ENCODE measurements at places on chromosomes 5 and 9. TPM values are rescaled to one million over a fixed set of nuclear protein-coding genes. Genes with fewer than 3 reads are reported as not detected.

Gene C5orf58
- total RNA-seq, result not detected

Gene FBP2
- total RNA-seq, result not detected

Gene RANBP3L
- not detected for total RNA-seq

Gene MYOT
- total RNA-seq, result not detected

Gene FBLL1
- 66.2 TPM for total RNA-seq

Gene COL23A1
- 2.9 TPM for total RNA-seq

Gene BAAT
- total RNA-seq, result 0.54 TPM

GRCh38 chr5:138936225-138936967 lies 61.3 kb upstream of the LRRTM2 start:
- no peak overlapping the region for H3K4me3 ChIP-seq
- peaks cover 3% of the 10 kb centered on the region for H3K36me3 ChIP-seq
- H3K27ac ChIP-seq, result peak overlapping the region; percentile 62
- no peak for DNase-seq
- H3K27me3 ChIP-seq, result peaks cover 25% of the 10 kb centered on the region
- H3K4me1 ChIP-seq, result peaks cover 34% of the 10 kb centered on the region

DNA sequence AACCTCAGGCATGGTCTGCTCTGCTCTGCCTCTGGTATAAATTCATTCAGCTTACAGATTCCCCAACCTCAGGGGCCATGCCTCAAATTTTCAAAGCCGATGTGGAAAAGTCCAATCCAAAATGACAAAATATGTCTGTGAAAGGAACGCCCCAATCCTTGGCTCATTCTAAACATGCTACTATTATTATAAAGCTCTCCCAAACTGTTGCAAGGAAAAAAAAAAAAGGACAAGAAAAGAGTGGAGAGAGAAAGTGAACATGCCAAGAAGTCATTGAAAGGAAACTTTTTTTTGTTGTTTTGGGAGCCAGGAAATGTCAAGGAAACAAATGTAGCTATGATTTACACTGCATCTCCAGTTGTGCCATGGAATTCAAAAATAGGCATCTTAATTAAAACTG lies 3.8 kb downstream of the COL23A1 start:
- H3K4me1 ChIP-seq, result no peaks in the 10 kb centered on the region
- peaks cover 3% of the 10 kb centered on the region for H3K27me3 ChIP-seq
- H3K4me3 ChIP-seq, result no peak overlapping the region
- DNase-seq, result no peak
- H3K36me3 ChIP-seq, result no peaks in the 10 kb centered on the region
- no peak overlapping the region for H3K27ac ChIP-seq

GRCh38 chr5:51391175-51391574 lies 7.9 kb downstream of the ISL1 start:
- H3K4me1 ChIP-seq, result peaks cover 33% of the 10 kb centered on the region
- H3K27ac ChIP-seq, result peak overlapping the region; percentile 43
- peaks cover 32% of the 10 kb centered on the region for H3K27me3 ChIP-seq
- DNase-seq, result no peak
- peak overlapping the region; percentile 89 for H3K4me3 ChIP-seq

GRCh38 chr5:4576908-4577307 lies 563.2 kb upstream of the ADAMTS16 start:
- no peaks in the 10 kb centered on the region for H3K36me3 ChIP-seq
- DNase-seq, result no peak
- no peak overlapping the region for H3K27ac ChIP-seq
- H3K4me3 ChIP-seq, result no peak overlapping the region
- H3K4me1 ChIP-seq, result no peaks in the 10 kb centered on the region

DNA sequence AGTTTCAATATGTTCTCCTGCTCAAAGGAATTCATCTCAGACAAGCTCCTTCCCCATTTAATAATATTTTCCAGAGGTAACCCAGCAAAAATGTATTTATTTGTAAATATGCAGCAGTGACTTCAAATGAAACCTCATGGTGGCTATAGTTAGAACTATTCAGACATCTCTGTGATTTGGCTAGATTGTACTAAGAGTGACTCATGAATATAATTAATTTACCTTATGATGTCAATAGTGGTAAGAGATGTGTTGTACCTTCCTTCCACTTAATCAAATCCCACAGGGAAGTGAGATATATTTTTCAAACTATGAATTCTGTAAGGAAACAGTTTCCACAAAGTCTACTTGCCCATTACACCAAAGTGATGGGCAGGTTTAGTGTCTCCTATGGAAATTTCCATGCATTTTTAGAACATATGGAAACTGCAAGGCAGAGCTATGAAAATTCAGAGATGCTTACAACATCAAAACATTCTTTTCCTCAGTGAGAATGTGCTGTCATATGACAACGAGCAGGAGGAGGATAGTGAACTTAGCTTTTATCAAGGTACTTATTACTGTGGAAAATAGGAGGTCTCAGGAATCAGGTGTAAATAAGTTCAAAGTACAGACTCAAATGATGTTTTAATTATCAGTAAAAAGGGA lies 34.0 kb upstream of the SPDL1 start:
- DNase-seq, result no peak
- H3K27me3 ChIP-seq, result peaks cover 2% of the 10 kb centered on the region
- H3K4me3 ChIP-seq, result no peak overlapping the region
- H3K27ac ChIP-seq, result no peak overlapping the region

- peaks cover 1% of the 10 kb centered on the region for H3K27me3 ChIP-seq
- no peak overlapping the region for H3K27ac ChIP-seq
- H3K36me3 ChIP-seq, result peaks cover 16% of the 10 kb centered on the region
- no peaks in the 10 kb centered on the region for H3K4me1 ChIP-seq
These were observed 45.4 kb upstream of the MYOT start for GRCh38 chr5:137822158-137822764.

DNA sequence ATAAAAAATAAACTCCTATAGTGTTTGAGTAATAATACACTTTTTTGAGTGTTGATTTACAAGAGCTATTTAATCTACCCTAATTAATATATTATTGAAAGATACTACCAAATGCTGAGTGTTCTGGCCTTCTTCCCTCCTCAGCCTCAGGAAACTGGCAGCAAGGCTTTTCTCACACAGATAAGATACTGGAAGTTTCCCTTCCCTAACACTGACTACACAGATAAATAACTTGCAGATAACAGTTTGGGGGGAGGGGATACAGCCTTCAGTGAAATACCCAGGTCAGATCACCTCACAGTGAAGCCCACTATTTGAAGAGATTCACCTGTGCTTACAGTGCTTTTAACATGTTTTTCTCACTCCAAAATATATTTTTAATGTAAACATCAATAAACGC lies 1.6 kb upstream of the NIPSNAP3A start:
- no peak overlapping the region for H3K4me3 ChIP-seq
- H3K36me3 ChIP-seq, result no peaks in the 10 kb centered on the region
- no peak for DNase-seq
- peaks cover 6% of the 10 kb centered on the region for H3K4me1 ChIP-seq

DNA sequence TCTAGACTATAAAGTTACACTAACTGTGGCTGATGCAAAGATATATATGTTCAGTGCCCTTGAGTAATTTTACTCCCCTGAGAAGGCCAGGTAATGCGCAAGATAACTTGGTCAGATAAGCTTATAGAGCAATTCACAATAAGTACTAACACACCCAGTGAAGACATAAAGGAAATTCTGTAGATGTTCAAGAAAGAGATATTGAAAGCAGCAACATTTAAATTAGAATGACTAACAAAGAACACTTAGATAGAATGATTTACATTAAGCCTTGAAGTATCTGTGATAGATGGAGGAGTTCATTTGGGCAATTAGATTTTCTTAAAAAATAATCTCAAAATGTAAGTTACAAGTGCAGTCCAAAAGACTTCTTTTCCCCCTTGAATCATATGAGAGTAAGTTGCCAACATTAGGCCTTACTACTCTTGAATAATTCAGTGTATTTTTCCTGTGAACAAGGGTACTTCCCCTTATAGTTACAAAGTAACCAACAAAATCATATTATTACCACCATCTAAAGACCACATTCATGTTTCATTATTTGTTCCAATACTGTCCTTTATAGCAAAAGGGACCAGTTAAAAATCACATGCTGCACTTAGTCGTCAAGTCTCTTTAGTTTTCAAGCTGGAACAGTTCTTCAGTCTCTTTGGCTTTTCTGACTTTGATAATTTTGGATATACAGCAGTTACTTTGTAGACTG lies 44.4 kb upstream of the ELOVL7 start:
- H3K36me3 ChIP-seq, result no peaks in the 10 kb centered on the region
- H3K27ac ChIP-seq, result no peak overlapping the region
- peaks cover 3% of the 10 kb centered on the region for H3K4me1 ChIP-seq
- no peak for DNase-seq
- H3K27me3 ChIP-seq, result no peaks in the 10 kb centered on the region

- peaks cover 20% of the 10 kb centered on the region for H3K36me3 ChIP-seq
- no peak overlapping the region for H3K27ac ChIP-seq
- H3K4me1 ChIP-seq, result peaks cover 1% of the 10 kb centered on the region
- peaks cover 3% of the 10 kb centered on the region for H3K27me3 ChIP-seq
- H3K4me3 ChIP-seq, result no peak overlapping the region
These were observed 2.2 kb downstream of the ST6GALNAC6 start for GRCh38 chr9:127897193-127897692.

GRCh38 chr9:37812773-37813379 lies 12.3 kb downstream of the DCAF10 start:
- H3K36me3 ChIP-seq, result no peaks in the 10 kb centered on the region
- H3K27ac ChIP-seq, result no peak overlapping the region
- H3K4me3 ChIP-seq, result no peak overlapping the region

DNA sequence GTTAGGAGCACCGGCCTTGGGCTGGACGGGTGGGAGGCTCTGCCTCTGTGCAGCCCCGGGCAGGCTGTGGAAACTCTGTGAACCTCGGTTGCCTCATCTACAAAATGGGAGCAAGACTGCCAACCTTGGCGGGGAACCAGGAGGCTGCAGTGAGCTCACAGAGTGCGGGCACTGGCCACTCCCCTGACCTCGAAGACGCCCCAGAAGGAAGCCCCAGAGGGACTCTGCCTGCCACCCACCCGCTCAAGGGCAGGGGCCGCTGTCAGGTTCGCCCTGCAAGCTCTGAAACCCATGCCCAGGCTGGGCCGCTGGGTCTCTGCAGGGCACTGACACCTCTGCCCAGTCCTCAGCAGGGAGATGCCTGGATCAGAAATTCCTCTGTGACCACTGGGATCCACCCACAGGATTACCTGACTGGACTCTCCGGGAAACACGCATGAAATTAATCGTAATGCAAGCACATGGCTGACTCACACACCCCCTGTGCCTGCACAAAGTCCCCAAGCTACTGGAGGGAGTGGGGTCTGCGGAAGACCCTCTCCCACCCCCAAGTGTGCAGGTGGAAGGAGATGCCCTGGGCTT lies 7.4 kb downstream of the CCDC187 start:
- H3K36me3 ChIP-seq, result no peaks in the 10 kb centered on the region
- no peaks in the 10 kb centered on the region for H3K4me1 ChIP-seq
- H3K27ac ChIP-seq, result no peak overlapping the region
- no peak for DNase-seq
- H3K27me3 ChIP-seq, result peaks cover 3% of the 10 kb centered on the region
- no peak overlapping the region for H3K4me3 ChIP-seq

- DNase-seq, result peak; percentile 80
- H3K27me3 ChIP-seq, result peaks cover 6% of the 10 kb centered on the region
- peak overlapping the region; percentile 74 for H3K4me3 ChIP-seq
- H3K36me3 ChIP-seq, result no peaks in the 10 kb centered on the region
- peaks cover 62% of the 10 kb centered on the region for H3K4me1 ChIP-seq
- peak overlapping the region; percentile 93 for H3K27ac ChIP-seq
These were observed 268.1 kb downstream of the EFNA5 start for GRCh38 chr5:107402434-107403227.

- DNase-seq, result no peak
- H3K36me3 ChIP-seq, result no peaks in the 10 kb centered on the region
- no peak overlapping the region for H3K4me3 ChIP-seq
- H3K4me1 ChIP-seq, result no peaks in the 10 kb centered on the region
- no peaks in the 10 kb centered on the region for H3K27me3 ChIP-seq
These were observed 57.8 kb upstream of the LHFPL2 start for GRCh38 chr5:78706381-78706780.

DNA sequence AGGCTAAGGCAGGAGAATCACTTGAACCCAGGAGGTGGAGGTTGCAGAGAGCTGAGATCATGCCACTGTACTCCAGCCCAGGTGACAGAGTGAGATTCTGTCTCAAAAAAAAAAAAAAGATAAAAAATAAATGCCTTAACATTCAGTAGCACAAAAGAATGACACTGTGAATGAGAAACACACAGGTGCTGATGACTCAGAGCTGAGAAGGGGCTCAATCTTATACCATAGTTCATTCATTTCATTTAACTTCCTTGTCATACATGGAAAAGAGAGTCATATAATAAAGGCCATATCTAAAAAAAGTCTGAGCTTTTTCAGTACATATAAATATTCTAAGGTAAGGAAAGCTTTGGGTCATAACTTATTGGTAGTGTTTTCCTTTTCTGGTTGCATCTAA lies 40.6 kb downstream of the WWC1 start:
- H3K4me1 ChIP-seq, result peaks cover 9% of the 10 kb centered on the region
- H3K4me3 ChIP-seq, result no peak overlapping the region
- H3K27me3 ChIP-seq, result peaks cover 6% of the 10 kb centered on the region
- no peaks in the 10 kb centered on the region for H3K36me3 ChIP-seq
- DNase-seq, result no peak

DNA sequence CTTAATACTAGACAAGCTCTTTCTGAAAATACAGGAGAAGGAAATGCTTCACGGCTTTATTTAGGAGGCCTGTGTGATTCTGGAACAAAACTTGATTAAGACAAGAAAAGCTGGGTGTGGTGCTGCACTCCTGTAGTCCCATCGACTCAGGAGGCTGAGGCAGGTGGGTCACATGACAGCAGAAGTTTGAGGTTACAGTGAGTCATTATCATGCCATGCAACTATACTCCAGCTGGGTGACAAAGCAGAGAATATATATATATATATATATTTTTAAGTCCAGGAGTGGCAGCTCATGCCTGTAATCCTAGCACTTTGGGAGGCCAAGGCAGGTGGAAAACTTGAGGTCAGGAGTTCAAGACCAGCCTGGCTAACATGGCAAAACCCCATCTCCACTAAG lies 33.1 kb upstream of the SPIN1 start:
- no peak overlapping the region for H3K4me3 ChIP-seq
- no peaks in the 10 kb centered on the region for H3K27me3 ChIP-seq
- DNase-seq, result no peak
- H3K36me3 ChIP-seq, result peaks cover 5% of the 10 kb centered on the region

- H3K27me3 ChIP-seq, result no peaks in the 10 kb centered on the region
- no peak overlapping the region for H3K4me3 ChIP-seq
- no peak for DNase-seq
- no peak overlapping the region for H3K27ac ChIP-seq
- H3K36me3 ChIP-seq, result peaks cover 6% of the 10 kb centered on the region
These were observed 481.1 kb downstream of the TLE4 start for GRCh38 chr9:80052830-80053229.

- peaks cover 2% of the 10 kb centered on the region for H3K27me3 ChIP-seq
- DNase-seq, result no peak
- peaks cover 53% of the 10 kb centered on the region for H3K4me1 ChIP-seq
- peak overlapping the region; percentile 4 for H3K4me3 ChIP-seq
- no peak overlapping the region for H3K27ac ChIP-seq
- H3K36me3 ChIP-seq, result no peaks in the 10 kb centered on the region
These were observed 84.5 kb downstream of the GNAQ start for GRCh38 chr9:77946969-77947620.

DNA sequence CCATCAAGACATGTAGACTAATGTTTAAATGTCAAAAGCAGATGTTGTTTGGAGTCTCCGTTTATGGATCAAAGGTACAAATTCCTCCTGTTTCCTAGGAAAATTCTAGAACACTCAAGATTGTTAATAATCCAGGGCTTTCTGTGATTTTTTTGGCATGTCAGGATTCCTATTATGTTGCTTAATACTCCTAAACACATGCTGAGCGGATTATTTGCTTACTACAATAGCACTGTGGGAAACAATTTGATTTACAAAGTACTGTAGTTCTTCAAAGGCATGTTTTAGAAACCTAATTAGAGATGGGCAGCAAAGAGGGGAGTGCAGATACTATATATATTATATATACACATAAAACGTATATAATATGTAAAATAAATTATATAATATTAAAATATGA lies 19.0 kb upstream of the SCAMP1 start:
- peaks cover 13% of the 10 kb centered on the region for H3K36me3 ChIP-seq
- no peaks in the 10 kb centered on the region for H3K4me1 ChIP-seq
- no peaks in the 10 kb centered on the region for H3K27me3 ChIP-seq
- no peak overlapping the region for H3K27ac ChIP-seq

Data from glutamatergic neuron (in vitro differentiated cells).